Activated gamma-delta T cell treated with Interleukin-2 at 50 U/mL for 16 hours (primary cell): ENCODE measurements at places on chromosomes 2 and 18.

GRCh38 chr2:86102157-86102556 lies 3.5 kb downstream of the POLR1A start:
- DNase-seq, result no peak

DNA sequence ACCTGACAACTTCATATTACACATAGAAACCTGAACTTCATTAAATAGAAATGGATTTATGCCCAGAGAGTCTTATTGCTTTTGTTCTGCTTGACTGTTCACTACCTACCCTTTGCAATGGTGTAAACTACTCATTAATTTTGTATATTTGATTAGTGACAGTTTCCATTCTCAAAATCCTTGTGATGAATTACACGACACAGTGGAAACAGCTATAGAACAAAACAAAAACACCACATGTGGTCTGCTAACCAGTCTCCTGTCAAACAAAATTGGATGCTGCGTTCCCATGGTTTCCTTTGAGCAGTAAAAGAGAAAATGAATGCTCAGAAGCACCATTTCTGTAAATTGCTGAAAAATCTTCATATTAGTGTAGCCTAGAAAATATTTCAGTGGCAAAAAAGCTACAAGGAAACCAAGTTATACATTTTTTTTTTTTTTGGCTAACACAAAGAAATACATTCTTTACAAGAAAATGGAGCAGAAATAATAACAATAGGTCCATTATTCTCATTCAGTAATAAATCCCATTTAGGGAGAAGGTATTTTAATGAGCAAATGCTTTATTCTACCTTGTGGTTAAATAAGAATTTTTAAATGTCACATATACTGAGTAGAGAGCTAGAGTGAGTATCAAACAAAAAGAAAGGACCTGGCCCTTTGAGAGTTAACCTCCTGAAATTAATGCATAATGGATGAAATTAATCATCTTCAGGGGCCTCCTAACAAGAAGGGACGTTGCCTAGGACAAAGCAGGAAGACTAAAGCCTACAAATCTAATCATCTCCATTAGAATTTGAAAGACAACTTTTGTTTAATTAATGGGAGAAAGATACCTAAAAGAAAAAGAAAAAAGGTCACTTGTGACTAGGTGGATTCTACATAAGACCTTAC lies 355.1 kb upstream of the ZC3H15 start:
- no peak for DNase-seq

GRCh38 chr2:10238991-10239485 lies 63.7 kb upstream of the HPCAL1 start:
- DNase-seq, result no peak

- DNase-seq, result no peak
Observed at GRCh38 chr2:30914456-30914855, 107.2 kb upstream of the CAPN13 start.

GRCh38 chr18:13725566-13726231 lies 659 bp downstream of the FAM210A start:
- no peak for DNase-seq

DNA sequence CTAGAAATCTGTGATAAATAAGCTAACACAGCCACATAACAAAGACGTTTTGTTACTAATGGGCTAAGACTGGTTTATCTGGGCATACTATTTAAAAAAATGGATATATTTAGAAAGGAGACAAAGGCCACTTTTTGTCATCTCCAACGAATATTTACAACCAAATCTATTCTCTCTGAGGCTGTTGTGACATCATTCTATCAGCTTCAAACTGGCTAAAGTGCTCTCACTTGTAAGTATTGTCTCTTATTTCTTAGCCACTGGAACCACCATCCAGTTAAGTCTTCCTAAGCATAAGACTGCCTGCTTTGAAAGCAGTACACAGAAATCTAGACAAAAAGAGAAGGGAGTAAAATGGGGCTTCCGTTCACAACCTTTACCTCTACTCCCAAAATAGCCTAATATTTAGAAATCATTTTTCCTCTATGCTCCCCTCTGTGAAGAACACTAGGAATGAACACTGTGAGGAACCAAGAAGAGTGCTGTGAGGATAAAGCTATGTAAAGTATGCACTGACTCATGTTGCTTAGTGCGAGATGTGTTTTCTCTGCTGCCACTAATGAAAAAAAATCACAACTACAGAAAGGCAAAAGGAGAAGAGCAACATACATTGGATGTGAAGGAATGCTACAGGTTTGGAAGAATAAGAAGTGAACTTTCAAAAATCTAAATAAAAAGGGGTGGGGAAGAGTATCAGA lies 264.1 kb downstream of the EXOC6B start:
- no peak for DNase-seq

DNA sequence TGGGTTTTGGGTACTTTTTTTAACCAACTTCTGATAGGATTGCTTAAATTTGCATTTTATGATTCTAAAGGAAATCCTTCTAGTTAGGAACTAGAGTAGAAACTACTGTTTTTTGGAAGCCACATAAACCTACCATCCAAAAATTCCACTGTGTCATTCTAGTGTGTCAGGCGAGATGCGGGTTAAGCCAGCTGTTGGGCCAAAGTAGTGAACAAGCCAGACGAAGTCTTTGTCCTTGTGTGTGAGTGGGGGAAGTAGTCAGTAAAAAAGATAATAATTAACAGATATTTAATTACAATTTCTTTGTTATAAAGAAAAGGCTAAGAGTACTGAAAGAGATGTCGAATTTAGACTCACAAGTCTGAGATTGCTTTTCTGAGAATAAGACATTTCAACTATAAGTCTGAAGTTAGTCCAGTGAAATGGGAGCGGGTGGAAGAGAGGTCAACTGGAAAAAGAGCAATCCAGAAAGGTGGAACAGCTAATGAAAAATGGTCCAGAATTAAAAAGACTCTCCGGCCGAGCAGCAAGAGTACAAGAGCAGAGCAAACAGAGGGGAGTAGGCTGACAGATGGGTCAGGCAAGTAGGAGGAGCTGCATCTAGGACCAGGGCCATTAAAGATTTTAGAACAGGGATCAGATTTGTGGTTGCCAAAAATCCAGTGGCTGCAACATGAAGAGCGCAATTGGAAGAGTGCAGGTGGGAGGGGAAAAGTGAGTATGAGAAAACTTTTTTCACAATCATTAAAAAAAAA lies 1.5 kb downstream of the EPB41L5 start:
- DNase-seq, result no peak
